ENCODE measurements at places on chromosomes 12 and 14.

GRCh38 chr14:73741876-73742519 lies 27.8 kb upstream of the PNMA1 start:
- DNase-seq: no peak

DNA sequence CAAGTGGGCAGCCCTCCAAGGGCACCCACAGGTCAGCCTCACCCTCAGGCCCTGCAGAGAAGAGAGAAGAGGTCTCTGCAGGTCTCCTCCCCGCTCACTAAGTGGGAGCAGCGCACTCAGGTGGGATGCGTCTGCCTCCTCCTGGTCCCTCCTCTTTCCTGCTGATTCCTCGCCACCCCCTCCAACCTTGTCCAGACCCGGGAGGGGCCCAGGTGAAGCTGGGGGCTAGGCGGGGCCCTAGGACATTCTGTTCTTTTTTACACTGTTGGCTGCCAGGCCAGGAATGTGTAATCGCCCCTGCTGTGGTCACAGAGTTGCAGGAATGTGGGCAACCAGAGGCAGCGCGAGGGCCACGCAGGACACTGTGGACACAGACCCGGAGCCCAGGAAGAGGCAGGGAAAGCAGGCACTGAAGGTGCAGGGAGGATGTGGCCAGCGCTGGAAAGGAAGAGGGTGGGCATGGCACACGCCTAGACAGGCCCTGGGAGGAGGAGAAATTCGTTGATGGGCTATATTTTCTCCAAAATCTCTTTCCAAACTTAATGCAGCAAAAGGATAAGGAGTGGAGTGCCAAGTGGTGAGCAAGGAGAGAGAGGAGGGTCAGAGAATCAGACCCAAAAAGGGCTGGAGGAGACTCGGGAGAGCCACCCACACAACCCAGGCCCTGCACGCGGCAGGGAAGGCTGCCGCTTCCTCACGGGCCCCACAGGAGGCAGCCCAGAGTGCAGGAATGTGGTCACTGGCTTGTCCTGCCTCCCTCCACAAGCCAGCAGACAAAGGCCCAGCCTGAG lies 911 bp upstream of the SCNN1A start:
- no peak for DNase-seq

DNA sequence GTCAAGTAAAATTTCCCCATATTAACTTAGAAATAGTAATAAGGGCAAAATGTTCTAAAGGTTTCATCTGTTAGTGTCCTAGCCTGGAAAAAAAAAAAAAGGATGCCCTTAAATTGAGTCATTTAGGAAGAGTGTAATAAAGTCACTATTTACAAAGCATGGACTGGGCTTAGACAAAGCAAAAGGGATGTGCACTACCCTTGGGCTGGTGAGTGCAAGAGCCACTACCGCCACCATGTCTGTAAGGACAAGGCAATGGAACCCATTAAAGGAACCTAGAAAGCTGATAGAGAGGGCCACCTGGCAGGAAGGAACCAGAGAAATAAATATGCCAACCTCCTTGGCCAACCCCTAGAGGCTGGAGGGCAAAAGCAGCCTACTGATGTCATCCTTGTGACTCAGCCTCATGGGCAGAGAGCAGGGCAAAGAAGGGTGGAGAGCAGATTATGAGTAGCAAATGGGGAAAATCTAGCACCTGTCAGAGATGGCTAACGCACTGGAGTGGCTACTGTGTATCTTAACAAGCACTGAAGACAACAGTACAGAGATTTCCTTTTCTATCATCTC lies 59.5 kb upstream of the FUT8 start:
- DNase-seq: no peak

GRCh38 chr12:88993651-88994050 lies 358.6 kb downstream of the DUSP6 start:
- no peak for DNase-seq

- no peak for DNase-seq
Observed at GRCh38 chr14:65297744-65298143, 114.8 kb upstream of the FUT8 start.

DNA sequence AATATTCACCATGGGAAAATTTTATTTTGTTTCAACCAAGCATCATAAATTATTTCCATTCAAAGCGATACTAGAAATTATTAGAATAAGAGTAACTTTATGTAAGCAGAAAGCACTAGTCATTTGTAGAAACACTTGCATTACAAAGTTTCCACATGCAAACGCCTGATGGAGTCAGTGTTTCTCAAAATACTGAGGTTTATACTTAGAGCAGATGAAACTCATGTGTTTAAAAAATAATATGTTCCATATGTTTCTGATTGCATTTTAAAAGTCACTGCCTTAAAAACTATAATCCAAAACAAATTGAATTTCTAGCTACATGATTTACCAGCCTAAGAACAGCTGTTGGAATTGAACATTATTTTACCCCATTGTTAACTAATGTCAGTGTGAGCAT lies 1246.4 kb downstream of the SLC16A7 start:
- no peak for DNase-seq

- no peak for DNase-seq
Observed at GRCh38 chr12:102023343-102023930, 38.4 kb downstream of the WASHC3 start.

- DNase-seq: no peak
Observed at GRCh38 chr14:99422228-99423010, 58.2 kb downstream of the SETD3 start.

DNA sequence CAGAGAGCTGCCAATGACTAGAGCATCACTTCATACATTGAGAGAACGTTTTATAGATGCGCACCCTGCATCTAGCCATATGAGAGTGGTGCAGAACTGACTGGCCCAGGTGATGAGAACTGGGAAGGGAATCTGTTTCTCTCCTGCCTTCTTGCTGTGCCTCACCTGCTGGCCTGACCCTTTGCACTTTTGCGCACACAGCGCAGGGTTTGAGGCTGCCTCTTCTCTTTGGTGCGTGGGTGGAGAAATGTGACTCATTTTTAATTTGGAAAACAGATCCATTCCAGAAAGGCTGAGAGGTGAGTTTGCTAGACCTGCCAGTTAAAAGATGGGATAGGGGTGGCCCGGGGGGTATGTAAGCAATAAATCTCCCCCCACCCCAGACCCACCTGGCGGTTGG lies 453 bp upstream of the ESRRB start:
- DNase-seq: no peak

- DNase-seq: no peak
Observed at GRCh38 chr12:110316861-110317260, 35.8 kb downstream of the ATP2A2 start.

- DNase-seq: no peak
Observed at GRCh38 chr14:34078117-34078743, 127.4 kb upstream of the EGLN3 start.

- no peak for DNase-seq
Observed at GRCh38 chr12:180445-180844, 33.5 kb downstream of the SLC6A12 start.

DNA sequence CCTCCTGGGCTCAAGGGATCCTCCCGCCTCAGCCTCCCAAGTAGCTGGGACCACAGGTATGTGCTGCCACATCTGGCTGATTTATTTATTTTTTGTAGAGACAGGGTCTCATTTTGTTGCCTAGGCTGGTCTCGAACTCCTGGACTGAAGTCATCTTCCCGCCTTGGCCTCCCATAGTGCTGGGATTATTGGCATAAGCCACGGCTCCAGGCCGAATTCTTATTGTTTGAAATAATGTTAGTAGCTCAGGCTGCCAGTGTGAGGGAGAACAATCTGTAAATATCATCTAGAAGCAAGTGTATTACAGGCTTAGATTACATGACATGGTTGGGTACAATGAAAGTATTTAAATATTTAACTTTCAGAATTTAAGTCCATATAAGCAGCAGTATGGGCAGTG lies 8.2 kb downstream of the ACTR6 start:
- no peak for DNase-seq

DNA sequence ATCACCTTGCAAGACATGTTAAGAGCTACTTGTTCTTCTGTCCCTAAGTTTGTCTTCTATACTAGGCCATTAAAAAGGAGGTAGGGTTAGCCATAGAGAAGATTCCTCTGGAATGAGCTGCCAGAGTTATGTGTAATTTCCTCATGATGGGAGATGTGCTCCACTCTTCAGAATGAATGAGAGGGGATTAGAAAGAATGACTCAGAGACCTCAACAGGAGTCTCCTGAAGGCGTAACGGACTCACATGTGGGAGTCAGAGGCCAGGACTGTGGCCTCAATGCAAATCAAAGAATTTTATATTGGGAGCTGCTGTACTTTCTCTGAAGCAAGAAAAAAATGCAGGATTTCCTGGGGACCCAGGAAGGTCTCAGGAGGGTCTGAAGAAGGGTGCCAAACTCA lies 87.8 kb upstream of the ATXN7L3B start:
- DNase-seq: no peak

DNA sequence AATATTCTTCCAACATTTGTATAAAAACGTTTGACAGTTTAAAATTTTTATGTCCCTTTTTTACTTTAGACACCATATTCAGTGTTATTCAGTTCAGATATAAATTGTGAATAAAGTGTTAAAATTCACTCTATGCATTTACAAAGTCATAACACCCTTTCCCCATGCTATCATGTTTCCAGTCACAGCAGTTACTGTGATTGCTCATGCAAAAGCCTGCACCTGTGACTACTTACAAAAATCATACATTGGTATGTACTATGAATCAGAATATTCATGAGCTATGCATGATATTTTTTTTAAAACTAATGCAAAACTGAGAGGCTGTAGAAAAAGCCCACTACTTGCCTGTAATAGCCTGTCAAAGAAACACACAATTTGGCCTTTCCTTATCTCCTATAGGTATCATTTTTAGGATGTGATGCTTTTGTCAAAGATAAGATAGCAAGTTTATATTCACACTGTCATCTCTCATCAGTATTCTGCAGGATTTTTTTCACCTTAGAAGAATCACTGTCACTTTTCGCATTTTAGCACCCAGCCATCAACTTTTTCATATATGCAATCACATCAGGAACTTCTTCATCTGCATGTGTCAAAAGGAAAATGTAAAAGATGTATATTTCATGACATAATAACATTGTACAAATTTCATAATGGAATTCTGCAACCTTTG lies 443.2 kb downstream of the C12orf50 start:
- DNase-seq: no peak

GRCh38 chr14:68510201-68511128 lies 282.4 kb downstream of the ZFP36L1 start:
- no peak for DNase-seq

DNA sequence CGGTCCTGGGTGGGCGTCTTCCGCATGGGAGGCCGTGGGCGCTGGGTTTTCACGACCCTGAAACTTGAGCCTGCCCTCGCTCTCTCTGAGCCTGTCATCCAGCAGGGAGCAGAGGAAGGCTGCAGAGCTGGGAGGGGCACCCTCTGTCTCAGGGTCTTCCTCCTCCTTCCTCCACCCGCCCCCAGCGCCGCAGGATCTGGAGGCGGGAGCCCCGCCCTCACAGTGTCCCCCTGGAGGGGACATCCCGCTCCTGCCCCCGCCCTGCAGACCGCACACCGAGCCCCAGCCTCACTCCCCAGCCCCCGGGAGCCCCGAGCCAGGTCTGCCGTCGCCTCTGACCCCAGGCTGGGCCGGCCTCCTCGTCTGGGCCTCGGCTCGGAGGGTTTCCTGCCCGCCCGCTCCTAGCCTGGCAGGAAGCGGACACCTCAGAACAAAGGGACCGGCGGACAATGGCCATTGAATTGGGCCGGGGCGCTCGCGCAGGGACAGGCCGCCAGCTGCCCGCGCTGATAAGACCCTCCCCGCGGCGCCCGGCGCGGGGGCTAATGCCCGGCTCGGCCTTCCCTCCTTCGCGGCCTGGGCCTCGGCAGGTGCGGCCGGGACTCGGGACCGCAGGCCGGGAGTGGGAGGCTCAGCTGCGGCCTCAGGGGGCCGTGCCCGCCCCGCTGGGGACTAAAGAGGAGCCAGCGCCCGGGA lies 15.3 kb upstream of the NUDT14 start:
- no peak for DNase-seq

GRCh38 chr12:123152833-123153232 lies 1.9 kb upstream of the PITPNM2 start:
- no peak for DNase-seq

- no peak for DNase-seq
Observed at GRCh38 chr14:24312736-24313507, 1.6 kb downstream of the LTB4R start.

DNA sequence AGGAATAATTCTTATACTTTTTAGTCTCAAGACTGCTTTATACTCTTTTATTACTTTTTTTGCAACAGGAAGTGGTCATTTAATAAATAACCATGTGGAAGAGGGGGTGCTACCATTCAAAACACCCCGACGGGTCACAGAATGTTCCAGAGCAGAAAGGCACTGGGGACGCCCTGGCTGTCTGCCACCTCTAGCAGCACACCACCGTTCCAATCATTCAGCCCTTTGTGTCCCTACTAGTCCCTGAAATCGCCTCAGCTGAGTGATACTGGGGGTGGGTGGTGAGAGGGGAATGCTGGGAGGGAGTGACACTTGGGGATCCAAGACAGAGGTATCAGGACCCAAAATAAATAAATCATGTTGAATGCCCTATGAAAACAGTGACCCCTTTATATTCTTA lies 52.4 kb downstream of the MON2 start:
- no peak for DNase-seq

DNA sequence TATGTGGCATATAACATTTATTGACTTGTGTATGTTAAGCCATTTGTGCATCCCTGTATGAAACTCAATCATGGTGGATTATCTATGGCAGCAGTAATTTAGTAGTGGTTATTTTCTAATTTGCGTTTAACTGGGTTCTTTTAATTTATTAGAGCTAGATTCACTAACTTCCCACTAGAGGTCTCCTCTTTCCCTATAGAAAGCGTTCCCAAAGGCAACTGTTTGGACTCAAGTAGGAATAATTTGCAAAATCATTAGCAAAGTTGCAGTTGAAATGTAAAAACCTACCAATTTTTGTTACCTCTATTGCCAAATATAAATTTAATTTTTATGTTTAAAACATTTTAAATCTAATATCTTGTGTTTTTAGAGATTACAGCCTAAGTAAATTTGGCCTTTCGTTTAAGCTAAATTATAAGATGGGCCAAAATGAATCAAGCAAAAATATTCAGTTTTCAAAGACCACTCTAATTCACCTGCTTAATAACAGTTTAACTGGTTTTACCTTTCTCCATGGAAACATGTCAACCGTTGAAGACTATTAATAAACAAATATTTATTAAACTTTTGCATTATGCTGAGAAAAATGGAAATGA lies 6.0 kb downstream of the DMAC2L start:
- DNase-seq: no peak

GRCh38 chr14:77303417-77304156 lies 17.1 kb downstream of the POMT2 start:
- DNase-seq: no peak

- no peak for DNase-seq
Observed at GRCh38 chr12:103758310-103759089, 82.5 kb downstream of the NT5DC3 start.

DNA sequence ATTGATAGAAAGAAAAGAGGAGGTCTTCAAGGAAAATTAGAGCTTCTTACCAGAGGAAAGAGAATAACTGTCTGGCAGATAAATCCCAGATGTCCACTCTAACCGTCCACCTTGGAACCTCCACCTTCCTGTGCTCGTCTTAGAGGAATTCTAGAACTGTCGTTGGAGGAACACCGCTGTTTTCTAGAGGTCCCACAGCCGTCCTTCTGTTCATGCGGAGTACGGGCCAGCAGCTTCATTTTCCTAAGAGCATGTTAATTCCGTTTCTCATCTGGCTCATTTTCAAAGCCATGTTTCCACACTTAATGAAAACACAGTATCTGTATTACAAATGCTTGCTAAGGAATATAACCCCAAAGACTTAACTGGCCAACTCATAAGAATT lies 107.9 kb upstream of the ESRRB start:
- DNase-seq: no peak

GRCh38 chr12:104064842-104065427 lies 604 bp downstream of the HCFC2 start:
- no peak for DNase-seq

GRCh38 chr14:71704210-71704609 lies 228.0 kb upstream of the RGS6 start:
- DNase-seq: no peak

GRCh38 chr12:106101803-106102202 lies 37.0 kb downstream of the NUAK1 start:
- no peak for DNase-seq

Measured in activated T-cell treated with anti-CD3 and anti-CD28 coated beads for 1 hour (primary cell).